ENCODE measurements at places on chromosomes 2 and 18.

GRCh38 chr18:12066910-12067511 lies 26.6 kb upstream of the ANKRD62 start:
- no peak for DNase-seq

GRCh38 chr2:190121971-190122370 lies 59.4 kb upstream of the MSTN start:
- peak; percentile 31 for DNase-seq

DNA sequence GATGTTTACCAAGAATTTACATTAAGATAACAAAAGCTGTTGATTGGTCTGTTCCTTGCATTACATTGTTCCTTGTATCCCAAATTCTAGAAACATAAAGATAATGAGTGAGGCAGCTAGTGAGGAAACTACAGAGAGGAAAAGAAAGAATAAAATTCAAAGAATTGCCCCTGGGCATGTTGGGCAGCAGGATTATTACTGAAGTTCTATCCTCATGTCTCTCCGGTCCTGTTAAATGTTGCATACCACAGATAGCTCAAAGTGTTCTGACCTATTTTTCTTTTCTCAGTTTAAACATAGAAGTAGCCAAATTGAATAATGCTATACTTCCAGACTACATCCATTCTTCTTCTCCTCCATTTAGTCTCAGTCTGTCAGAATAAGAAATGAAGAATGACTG lies 58.2 kb upstream of the DYNC1I2 start:
- DNase-seq: no peak

GRCh38 chr18:6775702-6776101 lies 46.2 kb downstream of the ARHGAP28 start:
- no peak for DNase-seq

DNA sequence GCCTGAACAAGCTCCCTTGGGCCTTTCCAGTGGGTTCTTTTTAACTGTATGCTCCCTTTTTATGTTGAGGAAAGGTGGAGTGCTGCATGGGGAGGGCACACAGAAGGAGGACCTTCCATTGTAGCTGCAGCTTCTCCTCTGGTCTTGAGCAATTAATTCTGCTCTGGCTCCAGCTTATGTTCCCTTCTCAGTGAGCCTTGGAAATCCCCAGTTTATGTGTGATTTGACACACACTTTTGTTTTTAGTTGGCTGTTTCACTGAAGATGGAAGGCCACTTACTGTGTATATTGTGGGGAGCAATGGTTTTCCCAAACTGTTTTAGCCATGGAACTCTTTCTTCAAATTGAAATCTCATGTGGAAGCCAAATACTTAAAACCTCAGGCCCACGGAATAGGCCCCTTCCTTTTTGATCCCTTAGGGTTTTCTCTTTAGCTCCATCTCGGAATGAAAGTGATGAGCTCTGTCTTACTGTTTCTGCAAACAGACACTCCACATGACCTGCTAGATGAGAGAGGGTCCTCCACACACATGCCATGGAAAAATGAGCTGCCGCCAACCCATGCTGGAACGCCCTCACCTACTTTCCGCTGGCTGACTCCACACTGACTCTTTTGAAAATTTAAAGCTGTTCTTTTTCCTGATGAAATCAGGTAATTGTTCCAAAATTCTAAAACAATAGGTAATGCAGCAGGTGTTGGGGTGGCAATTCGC lies 280.9 kb upstream of the SIX2 start:
- DNase-seq: no peak

GRCh38 chr2:229372207-229372606 lies 101.1 kb upstream of the PID1 start:
- no peak for DNase-seq

GRCh38 chr2:240322231-240322955 lies 113.1 kb upstream of the GPC1 start:
- no peak for DNase-seq

GRCh38 chr2:10658914-10659257 lies 30.9 kb downstream of the NOL10 start:
- DNase-seq: no peak

DNA sequence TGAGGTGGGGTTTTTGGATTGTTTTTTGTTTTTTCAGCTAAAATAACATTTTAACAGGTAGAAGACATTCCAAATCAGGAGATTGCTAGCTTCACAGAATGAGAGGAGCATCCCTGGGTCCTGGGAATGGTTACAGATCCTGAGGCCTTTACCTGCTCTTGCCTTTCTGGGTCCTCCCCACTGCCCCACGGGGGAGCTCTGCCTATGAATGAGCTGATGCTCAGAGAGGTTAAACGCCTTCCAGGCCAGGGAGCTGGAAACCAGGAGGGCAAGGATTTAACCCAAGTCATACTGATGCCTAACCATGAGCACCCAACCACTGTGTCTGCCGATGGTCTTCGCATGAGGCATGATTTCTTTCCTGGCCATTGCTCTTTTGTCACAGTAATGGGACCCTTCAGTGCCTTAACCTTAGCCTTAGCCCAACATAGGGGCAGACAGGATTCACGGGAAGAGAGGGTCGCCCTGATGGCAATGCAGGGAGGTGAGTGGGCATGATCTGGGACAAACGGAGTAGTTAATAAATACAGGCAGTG lies 16.1 kb downstream of the MOCOS start:
- no peak for DNase-seq

DNA sequence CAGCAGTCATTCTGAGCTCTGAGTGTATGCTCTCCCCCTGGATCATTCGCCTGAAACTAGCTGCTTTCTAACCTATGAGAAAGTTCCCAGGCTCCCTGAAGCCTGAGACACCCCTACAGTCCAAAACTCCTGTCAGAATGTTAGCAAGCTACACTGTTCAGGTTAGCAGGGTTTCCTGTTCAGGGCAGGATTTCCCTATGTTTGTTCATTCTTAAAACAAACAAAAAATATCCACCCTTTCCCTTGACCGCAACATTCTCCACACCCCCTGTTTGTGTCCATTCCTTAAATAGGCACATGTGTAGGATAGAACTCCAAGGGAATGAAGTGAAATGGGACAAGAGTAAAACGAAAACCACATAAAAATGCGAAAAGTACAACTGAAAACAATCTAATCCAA lies 83.1 kb downstream of the KLF7 start:
- no peak for DNase-seq

DNA sequence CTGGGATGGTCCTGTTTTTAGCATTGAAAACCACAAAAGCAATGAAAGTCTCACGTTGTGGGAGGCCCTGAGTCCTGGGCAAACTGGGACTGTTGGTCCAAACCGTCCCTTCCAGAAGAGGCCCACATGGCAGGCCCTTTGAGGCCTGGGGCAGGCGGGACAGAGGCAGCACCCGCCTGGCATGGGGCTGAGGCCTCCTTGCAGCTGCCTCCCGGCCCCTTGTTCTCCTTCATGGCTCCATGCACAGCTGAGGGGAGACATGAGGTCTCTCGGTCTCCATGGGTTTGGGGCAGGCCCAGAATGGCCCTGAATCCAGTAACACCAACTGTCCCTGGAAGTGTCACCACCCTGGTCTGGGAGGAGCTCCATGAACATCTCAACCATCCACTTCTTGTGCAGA lies 61.9 kb downstream of the RRM2 start:
- no peak for DNase-seq

GRCh38 chr2:3476321-3476984 lies 42.9 kb downstream of the ADI1 start:
- DNase-seq: no peak

- DNase-seq: no peak
These were observed 507.8 kb downstream of the EPHA4 start for GRCh38 chr2:221064058-221064854.

- no peak for DNase-seq
These were observed 5.0 kb downstream of the B3GNT2 start for GRCh38 chr2:62200868-62201267.

- DNase-seq: peak; percentile 79
These were observed at the start of the genes FAM228B and PFN4 for GRCh38 chr2:24123195-24123921. FAM228B (plus strand) TSS chr2:24123469; CDS start chr2:24124362, 893 bp downstream. PFN4 (minus strand) TSS chr2:24123334; CDS start chr2:24122535, 799 bp downstream.

DNA sequence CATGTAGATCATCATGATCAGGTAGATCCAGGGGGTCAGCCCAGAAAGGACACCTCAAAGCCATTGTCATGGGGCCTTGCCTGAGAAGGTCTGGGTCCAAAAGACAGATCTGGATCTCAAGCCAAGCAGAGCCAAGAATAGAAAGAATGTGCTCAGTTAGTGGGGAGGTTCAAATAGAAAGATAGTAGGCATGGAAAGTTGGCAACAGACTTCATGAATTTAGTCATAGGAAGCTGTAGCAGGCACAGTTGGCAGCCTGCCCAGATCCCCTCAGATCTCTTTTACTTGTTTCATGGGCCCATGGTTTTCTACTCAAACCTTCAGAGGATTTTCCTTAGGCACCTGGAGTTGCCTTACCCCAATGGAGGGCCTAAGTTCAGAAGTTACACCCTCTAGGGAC lies 767.0 kb downstream of the SLC4A3 start:
- DNase-seq: no peak

- peak; percentile 75 for DNase-seq
These were observed 15.3 kb downstream of the CHRNA1 start for GRCh38 chr2:174748948-174749347.

DNA sequence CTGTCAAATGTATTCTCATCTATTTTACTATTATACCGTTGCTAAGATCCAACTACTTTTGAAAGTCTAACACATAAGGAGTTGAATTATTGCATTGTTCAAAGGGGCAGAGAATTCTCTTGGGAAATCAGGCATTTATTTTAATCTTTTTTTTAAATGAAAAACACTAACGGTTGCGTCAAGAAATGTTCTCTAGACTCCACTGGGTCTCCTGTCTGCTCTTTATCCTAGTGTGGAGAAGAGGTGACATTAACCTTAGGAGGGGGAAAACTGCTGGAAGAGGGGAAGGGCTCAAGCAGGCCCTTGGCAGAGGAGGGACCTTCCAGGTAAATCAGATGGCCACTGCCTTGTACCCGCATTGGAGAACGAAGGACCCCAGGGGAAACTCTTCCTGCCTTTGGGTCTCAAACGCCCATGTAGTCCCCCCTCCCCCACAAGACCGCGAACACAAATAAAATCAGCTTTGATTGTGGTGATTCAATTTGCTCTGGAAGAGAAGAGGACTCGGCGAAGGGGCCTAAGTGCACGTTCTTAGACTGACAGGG lies 1.1 kb upstream of the APCDD1 start:
- peak; percentile 6 for DNase-seq

- no peak for DNase-seq
These were observed 87.8 kb upstream of the RAB6C start for GRCh38 chr2:129891341-129892320.

DNA sequence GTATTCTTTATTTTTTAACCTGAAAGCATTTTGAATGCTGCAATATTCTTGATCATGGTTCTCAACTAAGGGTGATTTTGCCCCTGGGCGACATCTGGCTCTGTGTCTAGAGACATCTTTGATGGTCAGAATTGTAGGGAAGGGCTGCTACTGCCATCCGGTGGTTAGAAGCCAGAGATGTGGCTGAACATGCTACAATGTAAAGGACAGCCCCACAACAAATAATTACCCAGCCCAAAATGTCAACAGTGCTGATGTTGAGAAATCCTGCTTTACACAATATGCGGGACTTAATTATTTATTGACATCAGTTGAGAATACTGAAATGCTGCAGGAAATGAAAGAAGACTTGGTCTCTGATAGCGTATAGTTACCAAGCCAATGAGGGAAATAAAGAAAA lies 37.5 kb upstream of the SERPINB2 start:
- no peak for DNase-seq

DNA sequence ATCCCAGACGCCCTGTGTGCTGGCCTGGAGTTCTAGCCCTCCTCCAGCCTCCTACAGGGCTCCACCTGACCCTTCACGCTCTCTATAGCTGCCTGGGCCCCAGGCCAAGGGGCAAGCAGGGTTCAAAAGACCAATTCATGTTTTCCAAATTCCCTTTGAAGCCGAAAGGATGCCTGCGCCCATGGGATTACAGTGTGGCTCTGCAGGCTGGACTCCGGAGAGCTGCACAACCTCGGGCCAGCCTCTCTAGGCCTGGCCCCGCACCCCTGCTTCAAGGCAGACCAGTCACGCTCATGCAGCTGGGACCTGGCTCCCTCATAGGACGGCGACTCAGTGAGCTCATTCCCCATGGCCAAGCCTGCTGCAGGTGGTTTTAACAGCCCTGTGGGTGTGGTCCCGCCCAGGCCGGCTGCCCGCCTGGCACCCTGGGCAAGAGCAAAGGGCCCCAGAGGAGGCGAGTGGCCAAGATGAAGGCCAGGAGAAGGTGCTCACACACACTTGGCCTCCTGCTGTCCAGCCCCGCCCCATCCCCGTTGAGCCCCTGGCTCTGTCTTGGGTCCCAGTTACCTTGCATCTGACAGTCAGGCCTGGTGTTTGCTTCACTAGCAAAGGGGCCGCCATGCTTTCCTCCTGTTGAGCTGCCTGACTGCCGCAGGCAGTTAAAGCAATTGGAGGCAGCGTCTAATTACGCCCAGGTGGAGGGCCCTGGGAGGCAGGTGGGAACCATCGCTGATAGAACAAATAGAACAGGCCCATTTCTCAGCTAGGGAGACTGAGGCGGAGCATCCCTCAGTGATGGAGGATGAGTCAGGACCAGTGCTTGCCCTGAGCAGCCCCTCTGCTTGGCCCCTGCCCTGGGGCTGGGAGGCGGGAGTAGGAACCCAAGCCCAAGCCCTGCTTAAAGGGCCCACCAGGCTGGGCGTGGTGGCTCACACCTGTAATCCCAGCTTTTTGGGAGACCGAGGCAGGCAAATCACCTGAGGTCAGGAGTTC lies 56.9 kb downstream of the SMAD7 start:
- peak; percentile 50 for DNase-seq

DNA sequence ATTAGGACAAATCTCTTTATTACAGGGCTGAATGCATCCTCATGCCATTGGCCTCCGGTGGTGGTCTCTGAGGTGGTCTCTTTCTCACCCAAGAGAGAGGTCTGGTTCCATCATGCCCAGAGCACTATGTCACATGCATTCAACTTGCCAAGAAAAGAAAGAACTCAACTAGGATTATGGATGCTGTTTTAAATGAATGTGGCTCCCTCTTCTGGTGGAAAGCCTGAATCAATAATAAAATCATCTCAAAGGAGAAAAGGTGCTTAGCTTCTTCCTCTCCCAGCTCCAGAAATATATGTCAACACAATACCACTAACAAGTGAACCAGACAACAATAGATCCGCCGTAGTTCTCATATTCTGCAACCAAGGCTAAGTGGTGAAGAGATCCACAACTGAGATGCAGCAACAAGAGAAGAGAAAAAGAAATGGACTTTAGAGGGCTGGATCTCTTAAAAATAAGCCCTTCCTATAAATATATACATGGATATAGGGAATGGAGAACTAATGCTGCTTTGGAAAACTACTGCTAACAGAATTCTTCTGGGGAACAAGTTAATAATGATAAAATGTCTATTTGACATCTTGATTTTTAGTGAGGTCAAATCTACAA lies 396.8 kb downstream of the NCKAP5 start:
- peak; percentile 71 for DNase-seq

- DNase-seq: no peak
These were observed 95.6 kb upstream of the THOC1 start for GRCh38 chr18:363301-364085.

DNA sequence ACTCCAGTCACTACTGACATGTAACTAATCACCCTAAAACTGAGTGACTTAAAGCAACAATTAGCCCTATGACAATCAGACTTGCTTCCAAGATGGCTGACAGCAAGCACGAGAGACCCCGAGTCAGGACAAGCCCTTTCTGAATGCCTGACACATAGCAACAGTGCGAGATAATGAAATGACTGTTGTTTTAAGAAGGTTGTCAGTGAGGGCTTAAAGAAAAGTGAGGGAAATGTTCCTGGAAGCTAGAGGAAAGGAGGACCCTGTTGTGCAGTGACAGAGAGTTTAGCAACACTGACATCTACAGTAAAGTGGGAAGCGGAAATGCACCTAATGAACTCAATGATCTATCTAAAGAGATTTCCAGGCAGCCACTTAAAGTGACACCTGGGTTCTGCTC lies 163.1 kb downstream of the STK39 start:
- DNase-seq: no peak

- DNase-seq: no peak
These were observed 760.3 kb upstream of the SOX11 start for GRCh38 chr2:4931721-4932365.

Measured in small intestine (tissue), 16 donors.